Activated T-cell treated with anti-CD3 and anti-CD28 coated beads, Interleukin-2, amount 50 U/mL, for 72 hours (primary cell): ENCODE measurements at places on chromosomes 2 and 18.

- H3K4me1 ChIP-seq: peaks cover 14% of the 10 kb centered on the region
- no peaks in the 10 kb centered on the region for H3K36me3 ChIP-seq
- H3K27ac ChIP-seq: no peak overlapping the region
Measured at GRCh38 chr2:104444392-104444791, 409.5 kb upstream of the POU3F3 start.

DNA sequence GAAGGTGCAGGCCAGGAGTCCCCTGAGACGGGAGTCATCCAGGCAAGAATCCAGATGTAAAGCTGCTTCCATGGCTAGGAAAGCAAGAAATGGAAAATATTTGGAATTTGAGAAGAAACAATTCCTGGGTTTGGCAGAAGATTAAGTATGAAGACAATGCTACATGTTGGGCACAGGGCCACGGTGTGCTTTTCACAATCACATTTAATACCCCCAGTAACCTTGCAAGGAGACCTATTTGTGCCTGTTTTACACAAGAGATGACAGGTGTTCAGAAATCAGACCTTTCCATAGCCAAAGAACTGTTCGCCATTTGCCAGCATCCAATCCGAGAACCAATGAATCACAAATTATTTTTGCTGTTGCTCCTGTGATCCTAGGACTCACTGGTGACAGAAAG, 50.5 kb downstream of the KCTD1 start:
- DNase-seq: no peak
- no peaks in the 10 kb centered on the region for H3K27me3 ChIP-seq
- H3K4me1 ChIP-seq: no peaks in the 10 kb centered on the region
- H3K4me3 ChIP-seq: no peak overlapping the region

DNA sequence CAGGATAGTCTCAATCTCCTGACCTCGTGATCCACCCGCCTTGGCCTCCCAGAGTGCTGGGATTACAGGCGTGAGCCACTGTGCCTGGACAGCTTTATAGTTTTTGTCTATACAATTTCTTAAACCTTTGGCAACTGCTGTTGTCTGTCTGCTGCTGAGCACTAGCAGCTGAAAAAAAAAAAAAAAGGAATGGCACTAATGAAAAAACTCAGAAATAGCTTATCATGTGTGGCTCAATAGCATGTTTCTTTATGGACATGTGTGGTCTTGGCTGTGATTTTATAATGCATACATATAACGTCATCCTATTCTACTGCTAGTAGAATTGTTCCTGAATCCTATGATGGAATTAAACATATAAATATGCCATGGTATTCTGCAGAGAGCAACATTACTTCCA, 231.2 kb downstream of the TPGS2 start:
- H3K4me3 ChIP-seq: no peak overlapping the region
- no peaks in the 10 kb centered on the region for H3K4me1 ChIP-seq
- H3K36me3 ChIP-seq: no peaks in the 10 kb centered on the region

- peaks cover 37% of the 10 kb centered on the region for H3K27me3 ChIP-seq
- H3K4me3 ChIP-seq: no peak overlapping the region
- no peak overlapping the region for H3K27ac ChIP-seq
- no peak for DNase-seq
- H3K4me1 ChIP-seq: peaks cover 7% of the 10 kb centered on the region
Measured at GRCh38 chr2:72925328-72925943, 8.1 kb downstream of the EMX1 start.

DNA sequence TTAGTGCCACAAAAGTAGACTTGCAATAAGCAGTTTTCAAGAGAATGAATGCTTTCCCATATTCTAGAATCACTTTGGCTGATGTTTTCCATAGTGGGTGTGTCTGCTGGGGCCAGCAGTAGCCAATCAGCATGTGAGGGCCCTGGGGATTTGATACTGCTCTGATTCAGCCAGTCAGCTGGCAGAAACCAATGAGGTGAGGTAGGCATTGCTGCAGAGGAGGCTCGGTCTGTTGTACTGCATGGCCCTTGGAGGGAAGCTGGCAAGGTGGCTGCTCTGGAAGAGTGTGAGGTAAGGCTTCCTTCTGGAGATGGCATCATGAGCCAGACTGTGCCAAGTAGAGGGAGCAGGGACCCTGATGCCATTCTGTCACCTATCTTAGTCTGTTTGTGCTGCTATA, 22.7 kb downstream of the TMEM87B start:
- peak overlapping the region; percentile 56 for H3K27ac ChIP-seq
- H3K4me3 ChIP-seq: no peak overlapping the region
- H3K27me3 ChIP-seq: no peaks in the 10 kb centered on the region
- DNase-seq: no peak

DNA sequence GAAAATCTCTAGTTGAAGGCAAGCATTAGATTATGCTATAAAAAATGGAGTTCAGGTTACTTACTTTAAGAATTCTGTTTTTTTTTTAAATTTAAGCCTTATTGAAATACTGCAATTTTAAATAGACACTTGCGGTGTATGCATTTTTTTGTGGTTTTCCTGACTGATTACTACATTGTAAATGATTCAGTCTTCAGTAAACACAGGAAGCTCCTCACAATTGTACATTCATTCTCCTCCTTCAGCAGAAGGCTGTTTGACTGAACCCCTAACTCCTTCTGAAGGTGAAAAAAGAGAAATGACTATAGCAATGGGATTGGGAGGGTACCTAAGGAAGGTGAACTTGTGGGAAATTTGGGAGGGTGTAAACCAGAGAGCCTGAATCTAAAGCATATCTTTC, 136.1 kb downstream of the GCA start:
- H3K4me3 ChIP-seq: no peak overlapping the region
- no peaks in the 10 kb centered on the region for H3K36me3 ChIP-seq
- H3K27ac ChIP-seq: no peak overlapping the region
- H3K4me1 ChIP-seq: no peaks in the 10 kb centered on the region

DNA sequence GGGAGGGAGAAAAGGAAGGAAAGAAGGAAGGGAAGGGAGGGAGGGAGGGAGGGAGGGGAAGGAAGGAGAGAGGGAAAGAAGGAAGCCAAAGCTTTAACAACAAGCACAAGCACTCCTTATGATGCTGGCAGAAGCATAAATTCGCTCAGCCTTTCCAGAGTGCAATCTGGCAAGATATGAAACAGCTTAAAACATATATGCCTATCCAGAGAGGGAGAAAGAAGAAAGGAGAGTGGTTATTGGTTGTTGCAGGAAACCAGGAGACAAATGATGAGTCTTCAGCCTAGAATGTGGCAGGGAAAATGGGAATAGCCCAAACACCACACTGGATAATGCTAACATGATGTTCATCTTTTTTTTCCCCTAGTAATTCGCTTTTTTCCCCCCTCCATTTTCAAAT, 64.0 kb downstream of the STPG4 start:
- no peaks in the 10 kb centered on the region for H3K36me3 ChIP-seq
- peaks cover 4% of the 10 kb centered on the region for H3K27me3 ChIP-seq
- H3K4me3 ChIP-seq: no peak overlapping the region
- DNase-seq: no peak
